ENCODE measurements at places on chromosomes 16 and 17.
A peak's percentile ranks its signal among the peaks of the same experiment; 100 is the strongest.

- no peak for DNase-seq
These were observed 10.5 kb upstream of the PLK1 start for GRCh38 chr16:23668225-23668624.

- peak; percentile 34 for DNase-seq
These were observed 6.0 kb downstream of the LYRM1 start for GRCh38 chr16:20906341-20907255.

- DNase-seq = peak; percentile 82
These were observed at the start of gene CRYM for GRCh38 chr16:21277927-21278706. Gene CRYM (minus strand): TSS chr16:21278290. CDS start chr16:21278251, 39 bp downstream.

- no peak for DNase-seq
These were observed 4.4 kb downstream of the CRLF3 start for GRCh38 chr17:30819971-30820705.

DNA sequence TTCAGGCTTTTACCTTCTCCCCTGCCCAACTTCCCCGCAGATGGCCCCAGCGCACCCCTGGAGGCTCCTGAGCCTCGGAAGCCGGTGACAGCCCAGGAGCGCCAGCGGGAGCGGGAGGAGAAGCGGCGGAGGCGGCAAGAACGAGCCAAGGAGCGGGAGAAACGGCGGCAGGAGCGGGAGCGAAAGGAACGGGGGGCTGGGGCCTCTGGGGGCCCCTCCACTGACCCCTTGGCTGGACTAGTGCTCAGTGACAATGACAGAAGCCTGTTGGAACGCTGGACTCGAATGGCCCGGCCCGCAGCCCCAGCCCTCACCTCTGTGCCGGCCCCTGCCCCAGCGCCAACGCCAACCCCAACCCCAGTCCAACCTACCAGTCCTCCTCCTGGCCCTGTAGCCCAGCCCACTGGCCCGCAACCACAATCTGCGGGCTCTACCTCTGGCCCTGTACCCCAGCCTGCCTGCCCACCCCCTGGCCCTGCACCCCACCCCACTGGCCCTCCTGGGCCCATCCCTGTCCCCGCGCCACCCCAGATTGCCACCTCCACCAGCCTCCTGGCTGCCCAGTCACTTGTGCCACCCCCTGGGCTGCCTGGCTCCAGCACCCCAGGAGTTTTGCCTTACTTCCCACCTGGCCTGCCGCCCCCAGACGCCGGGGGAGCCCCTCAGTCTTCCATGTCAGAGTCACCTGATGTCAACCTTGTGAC, 3.6 kb downstream of the MAPK7 start:
- DNase-seq = no peak

DNA sequence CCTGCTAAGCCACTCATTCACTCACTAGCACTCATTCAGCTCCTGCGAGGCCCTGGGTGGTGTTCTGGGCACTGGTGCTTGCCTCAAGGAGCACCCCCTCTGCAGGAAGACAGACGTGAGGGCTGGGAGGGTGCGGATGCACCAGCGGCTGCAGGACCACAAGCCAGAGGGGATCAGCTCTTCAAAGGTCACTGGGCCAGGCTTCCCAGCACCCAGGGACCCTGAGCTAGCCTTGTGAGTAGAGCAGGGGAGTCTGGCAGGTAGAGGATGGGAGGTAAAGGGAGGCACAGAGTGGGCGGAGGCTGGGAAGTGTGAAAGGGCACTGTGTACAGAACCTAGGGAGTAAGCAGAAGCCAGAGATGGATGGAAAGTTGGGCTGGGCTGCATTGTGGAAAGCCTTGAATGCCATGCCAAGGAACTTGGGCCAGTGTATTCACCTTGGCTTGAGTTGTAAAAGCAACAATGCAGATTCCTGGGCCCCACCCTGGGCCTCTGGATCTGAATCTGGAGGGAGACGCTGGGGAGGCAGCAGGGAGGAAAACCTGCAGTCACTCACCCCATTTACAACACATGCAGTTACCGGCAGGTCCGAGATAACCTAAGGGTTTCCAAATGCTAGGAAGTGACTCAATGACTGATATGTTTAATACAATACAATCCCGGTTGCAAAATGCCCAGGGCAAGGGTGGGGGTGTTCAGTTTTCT, 1.7 kb downstream of the IL4R start:
- DNase-seq = no peak

DNA sequence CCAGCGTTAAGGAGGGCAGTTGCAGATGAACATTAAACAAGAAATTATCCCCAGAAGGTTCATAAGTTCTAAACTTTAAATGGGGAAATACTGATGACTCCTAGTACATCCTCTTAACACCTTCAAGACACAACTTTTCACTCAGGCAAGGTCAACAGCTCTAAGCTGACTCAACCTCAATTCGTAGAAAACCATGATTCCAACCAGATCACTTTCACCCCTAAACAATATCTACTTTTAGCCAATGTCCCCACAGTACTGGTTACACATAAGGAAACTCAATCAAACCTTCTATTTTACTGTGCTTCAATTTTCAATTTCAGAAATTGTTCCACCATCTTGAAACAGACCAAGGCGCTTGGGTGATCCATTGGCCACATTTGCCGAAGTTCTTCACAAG, 2.3 kb downstream of the CDYL2 start:
- DNase-seq = no peak

DNA sequence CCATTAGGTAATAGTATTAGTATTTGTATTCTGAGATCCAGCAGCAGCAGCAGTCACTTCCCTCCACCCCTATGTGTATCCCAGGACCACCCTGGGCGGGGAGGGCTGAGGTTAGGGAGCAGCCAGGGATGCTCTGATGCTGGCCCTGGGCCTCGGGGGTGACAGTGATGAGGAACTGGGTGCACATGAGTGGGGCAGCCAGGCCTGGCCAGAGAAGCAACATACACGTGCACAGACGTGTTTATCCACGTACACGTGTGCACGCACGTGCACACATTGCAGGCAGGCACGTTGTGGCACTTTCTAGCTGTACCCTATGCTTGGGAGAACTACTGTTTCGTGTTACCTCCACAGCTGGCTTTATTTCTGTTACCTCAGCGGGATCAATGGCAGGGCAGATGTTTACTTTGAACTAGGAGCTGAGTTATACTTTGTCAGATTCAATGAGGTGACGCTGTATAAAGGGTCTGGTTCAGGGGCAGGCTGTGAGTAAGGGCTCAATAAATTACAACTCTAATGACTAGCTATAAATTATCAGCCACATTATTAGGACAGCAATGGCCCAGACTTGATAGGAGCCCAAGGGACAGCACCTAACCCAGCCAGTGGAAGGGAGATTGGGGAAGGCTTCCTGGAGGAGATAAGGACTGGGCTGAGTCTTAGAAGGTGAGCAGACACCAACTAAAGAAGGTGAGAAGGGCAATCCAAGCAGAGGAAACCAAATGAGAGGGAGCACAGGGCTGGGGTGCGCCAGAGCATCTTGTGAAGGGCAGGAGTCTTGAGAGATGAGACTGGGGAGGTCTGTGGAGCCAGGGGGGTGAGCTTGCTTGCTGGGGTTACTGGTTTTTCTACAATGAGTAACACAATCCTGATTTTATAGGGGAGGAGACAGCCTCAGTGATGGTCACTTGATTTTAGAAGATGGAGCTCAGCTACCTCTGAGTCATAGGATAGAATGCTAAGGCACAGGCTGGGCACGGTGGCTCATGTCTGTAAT, 22.4 kb upstream of the CA4 start:
- DNase-seq = no peak

- DNase-seq = no peak
These were observed 658.9 kb downstream of the TOX3 start for GRCh38 chr16:51888016-51888415.

GRCh38 chr16:71659471-71659870, 33.5 kb downstream of the MARVELD3 start:
- DNase-seq = no peak

DNA sequence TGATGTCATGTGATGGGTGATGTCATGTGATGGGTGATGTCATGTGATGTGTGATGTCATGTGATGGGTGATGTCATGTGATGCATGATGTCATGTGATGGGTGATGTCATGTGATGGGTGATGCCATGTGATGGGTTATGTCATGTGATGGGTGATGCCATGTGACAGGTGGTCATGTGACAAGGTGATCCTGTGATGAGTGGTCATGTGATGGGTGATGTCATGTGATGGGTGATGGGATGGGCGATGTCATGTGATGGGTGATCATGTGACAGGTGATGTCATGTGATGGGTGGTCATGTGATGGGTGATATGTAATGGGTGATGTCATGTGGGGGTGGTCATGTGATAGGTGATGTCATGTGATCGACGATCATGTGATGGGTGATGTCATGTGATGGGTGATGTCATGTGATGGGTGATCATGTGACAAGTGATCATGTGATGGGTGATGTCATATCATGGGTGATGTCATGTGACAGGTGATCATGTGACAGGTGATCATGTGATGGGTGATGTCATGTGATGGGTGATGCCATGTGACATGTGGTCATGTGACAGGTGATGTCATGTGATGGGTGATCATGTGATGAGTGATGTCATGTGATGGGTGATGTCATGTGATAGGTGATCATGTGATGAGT, 17.2 kb downstream of the CD300LB start:
- DNase-seq = peak; percentile 89

DNA sequence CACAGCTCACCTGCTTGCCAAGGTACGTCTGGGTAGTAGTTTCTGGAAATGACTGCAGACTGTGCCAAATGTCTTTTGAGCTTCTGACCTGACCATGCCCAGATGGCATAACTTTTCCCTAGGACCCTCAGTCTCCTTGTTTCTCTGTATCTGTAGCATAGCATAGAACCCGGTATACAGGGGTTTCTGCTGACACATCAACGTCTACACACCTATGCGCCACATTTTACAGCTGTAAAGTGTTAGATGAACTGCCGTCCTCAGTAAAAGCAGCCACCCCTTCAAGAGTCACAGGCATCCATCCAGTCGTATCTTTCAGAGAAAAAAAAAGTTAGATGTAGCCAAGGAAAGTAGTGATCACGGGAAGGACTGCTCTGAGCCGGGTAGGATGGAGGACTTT, 17.4 kb downstream of the KCTD2 start:
- DNase-seq = no peak

DNA sequence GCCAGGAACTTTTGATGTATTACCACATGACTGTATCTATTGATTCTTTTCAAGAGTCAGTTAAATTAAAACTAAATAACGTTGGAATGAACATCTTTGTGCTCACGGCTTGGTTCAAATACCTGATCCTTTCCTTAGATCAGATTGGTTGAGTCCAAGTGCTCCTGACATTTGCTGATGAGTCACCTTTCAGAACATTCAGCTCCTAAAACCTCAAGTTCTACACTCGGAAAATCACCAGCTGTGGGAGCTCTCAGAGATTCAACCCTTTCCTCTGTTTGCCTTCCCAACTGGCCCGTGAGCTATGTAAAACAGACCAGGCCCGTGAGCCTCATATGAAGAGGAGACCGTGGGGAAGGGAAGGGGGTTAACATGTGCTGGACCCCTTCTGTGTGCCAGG, 68.1 kb downstream of the RTN4RL1 start:
- DNase-seq = peak; percentile 19

- no peak for DNase-seq
These were observed 615.6 kb upstream of the SOX9 start for GRCh38 chr17:71505200-71505599.

DNA sequence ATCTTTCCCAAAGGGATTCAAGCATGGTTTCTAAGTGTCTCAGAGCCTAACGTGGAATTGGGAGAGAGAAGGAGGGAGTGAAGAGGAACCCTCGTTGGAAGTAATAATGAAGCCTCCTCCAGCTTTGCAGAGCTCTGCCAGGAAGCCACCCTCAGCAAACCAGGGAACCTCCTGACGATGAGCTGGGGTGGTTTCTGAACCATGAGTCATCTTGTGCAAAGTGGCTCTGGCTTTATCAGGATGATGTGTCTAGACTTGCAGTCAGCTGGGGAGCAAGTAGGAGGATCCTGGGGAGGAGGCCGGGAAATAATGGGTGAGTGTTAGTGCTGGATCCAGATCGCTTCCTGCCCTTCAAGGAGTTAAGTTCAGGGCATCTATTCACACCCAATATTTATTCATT, 191.7 kb upstream of the RBFOX1 start:
- DNase-seq = peak; percentile 80

DNA sequence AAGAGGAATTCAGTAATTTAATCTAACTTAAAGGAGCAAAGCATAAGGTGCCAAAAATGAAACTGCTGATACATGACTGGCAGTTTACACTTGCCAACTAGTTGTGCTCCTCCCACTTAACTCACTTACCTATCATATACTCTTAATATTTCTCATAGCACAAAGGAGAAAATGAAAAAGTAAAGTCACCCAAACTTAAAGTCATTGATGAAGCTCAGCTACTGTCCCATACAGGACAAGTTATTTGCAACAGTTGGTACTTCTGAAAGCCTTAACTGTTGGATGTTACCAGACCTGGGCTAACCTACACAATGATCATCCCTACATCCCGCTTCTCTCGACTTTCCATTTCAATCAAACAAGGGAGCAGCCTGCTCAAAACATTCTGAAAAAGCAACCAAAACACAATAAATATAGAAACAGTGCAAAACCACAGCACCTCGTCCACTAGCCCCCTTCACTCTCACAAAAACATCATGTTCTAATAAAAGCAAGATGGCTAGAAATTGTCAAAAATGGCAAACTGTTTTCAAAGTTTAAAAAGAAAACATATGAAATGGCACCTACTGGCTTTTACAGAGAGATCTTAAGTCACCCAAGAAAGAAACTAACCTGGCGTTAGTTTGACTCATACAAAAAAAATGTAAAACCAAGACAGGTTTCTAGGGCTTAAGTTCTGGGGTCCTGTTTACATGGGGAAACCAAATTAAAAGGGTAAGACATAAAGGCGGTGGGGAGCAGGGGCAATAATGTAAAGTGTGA, 868 bp downstream of the MED13 start:
- no peak for DNase-seq

DNA sequence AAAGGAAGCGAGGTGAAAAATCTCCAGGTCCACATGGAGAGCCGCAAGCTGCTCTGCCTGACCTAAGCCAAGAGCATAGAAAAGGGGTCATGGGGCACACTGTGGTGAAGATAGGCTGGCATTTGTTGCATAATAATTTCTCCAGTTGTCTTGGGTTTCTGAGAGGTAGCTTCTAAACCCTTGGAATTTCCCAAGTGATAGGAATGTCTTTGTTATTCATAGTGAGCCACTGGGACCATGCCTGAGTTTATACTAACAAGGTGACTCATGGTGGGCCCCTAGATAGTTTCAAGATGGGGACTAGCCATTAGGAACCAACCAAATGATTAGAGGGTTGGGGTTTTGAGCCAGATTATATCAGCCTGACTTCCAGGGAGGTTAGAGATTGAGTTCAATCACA, 25.6 kb downstream of the SOST start:
- peak; percentile 32 for DNase-seq
